ENCODE measurements at places on chromosomes 4 and X.

- H3K27me3 ChIP-seq: no peaks in the 10 kb centered on the region
- no peak for DNase-seq
- no peaks in the 10 kb centered on the region for H3K4me1 ChIP-seq
- H3K36me3 ChIP-seq: no peaks in the 10 kb centered on the region
These were observed 155.7 kb upstream of the SLIT2 start for GRCh38 chr4:20095805-20096541.

GRCh38 chr4:100555611-100556337 lies 38.0 kb upstream of the EMCN start:
- H3K27me3 ChIP-seq: peaks cover 9% of the 10 kb centered on the region
- no peaks in the 10 kb centered on the region for H3K4me1 ChIP-seq
- H3K4me3 ChIP-seq: no peak overlapping the region
- no peak overlapping the region for H3K27ac ChIP-seq
- DNase-seq: no peak

GRCh38 chrX:6187256-6187655 lies 41.4 kb downstream of the NLGN4X start:
- H3K36me3 ChIP-seq: no peaks in the 10 kb centered on the region
- no peak overlapping the region for H3K4me3 ChIP-seq
- no peak overlapping the region for H3K27ac ChIP-seq
- no peaks in the 10 kb centered on the region for H3K27me3 ChIP-seq
- DNase-seq: no peak

GRCh38 chr4:7059662-7060061 lies 8.2 kb downstream of the GRPEL1 start:
- DNase-seq: no peak
- H3K36me3 ChIP-seq: peaks cover 43% of the 10 kb centered on the region
- H3K4me1 ChIP-seq: peaks cover 14% of the 10 kb centered on the region
- H3K27ac ChIP-seq: no peak overlapping the region
- H3K27me3 ChIP-seq: no peaks in the 10 kb centered on the region

GRCh38 chrX:72477781-72478181 lies 94.9 kb downstream of the HDAC8 start:
- H3K4me3 ChIP-seq: no peak overlapping the region
- H3K4me1 ChIP-seq: no peaks in the 10 kb centered on the region
- H3K36me3 ChIP-seq: peaks cover 8% of the 10 kb centered on the region
- H3K27me3 ChIP-seq: no peaks in the 10 kb centered on the region
- H3K27ac ChIP-seq: no peak overlapping the region
- no peak for DNase-seq

- H3K27ac ChIP-seq: no peak overlapping the region
- peaks cover 24% of the 10 kb centered on the region for H3K4me1 ChIP-seq
- no peaks in the 10 kb centered on the region for H3K27me3 ChIP-seq
- H3K36me3 ChIP-seq: no peaks in the 10 kb centered on the region
- no peak for DNase-seq
These were observed 24.3 kb downstream of the AWAT2 start for GRCh38 chrX:70025464-70025863.

DNA sequence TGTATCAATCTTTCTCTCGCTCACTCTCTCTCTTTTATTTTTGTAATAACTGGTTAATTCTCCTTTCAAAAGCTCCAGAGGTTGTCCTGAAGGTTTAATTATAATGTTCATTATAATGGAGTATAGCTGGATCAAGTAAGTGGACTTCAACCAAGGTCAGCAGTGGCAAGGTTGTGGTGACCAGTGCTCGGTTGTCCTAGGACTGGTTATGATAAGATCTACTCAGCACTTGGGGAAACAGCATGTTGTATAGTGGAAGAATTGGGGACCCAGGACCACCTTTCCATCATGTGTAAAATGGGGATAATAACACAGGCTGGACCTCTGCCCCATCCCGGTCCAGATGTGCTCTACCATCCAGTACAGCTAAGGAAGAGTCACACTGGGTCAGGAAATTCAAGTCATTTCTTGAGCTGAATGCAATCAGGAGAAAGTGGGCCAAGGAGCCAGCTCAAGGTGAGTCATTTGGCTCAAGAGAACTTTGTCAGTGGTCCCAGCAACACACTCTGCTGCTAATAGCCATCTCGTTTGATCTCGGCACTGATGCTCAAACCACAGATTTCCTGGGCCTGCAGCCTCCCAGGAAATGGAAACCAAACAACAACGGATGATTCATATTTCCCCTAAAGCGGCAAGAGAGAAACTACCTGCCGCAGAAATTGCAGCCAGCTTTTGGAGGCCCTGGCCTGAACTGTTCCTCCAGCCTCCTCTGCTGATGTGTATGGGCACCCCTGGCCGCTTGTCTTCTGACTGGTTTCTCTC lies 123.6 kb upstream of the RBPJ start:
- no peaks in the 10 kb centered on the region for H3K36me3 ChIP-seq
- DNase-seq: peak; percentile 88
- peak overlapping the region; percentile 55 for H3K4me3 ChIP-seq
- peaks cover 71% of the 10 kb centered on the region for H3K4me1 ChIP-seq
- H3K27ac ChIP-seq: peak overlapping the region; percentile 86
- H3K27me3 ChIP-seq: peaks cover 1% of the 10 kb centered on the region

- no peaks in the 10 kb centered on the region for H3K36me3 ChIP-seq
- no peaks in the 10 kb centered on the region for H3K4me1 ChIP-seq
- no peak overlapping the region for H3K4me3 ChIP-seq
- H3K27ac ChIP-seq: no peak overlapping the region
- DNase-seq: no peak
These were observed 78.8 kb upstream of the PLAC1 start for GRCh38 chrX:134737061-134737460.

DNA sequence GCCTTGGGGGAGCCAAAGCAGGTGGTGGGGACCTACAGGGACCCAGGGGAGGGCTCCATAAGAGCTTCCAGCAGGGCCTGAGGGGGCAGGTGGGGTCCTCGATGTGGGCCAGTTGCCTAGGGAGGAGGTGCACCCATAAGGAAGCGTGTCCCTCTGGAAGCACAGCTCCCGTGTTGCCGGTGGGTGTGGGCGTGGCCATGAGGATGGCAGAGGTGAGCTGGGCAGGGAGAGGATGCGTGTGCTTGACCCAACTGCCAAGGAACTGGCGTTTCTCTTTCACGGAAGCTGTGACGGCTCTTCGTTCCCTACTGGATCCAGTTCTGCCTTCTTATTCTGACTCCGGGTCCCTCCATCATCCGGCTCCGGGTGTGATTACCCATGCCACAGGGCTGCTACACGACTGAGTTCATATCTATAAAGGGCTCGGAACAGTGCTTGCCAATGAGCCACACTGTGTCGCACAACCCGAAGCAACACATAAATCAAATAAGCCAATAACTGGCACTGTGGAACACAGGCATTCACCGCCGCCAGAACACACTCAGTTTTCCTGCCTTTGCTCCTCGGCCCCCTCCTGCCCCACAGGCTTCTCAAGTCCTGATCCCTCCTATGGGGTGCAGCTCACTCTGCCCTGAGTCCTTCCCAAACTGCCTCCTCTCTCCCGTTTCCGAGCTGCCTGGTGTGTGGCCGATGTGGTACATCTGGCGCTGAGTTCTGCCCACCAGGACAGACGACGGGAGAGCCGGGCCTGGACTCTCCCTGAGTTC lies 35.5 kb downstream of the RNF212 start:
- H3K27ac ChIP-seq: no peak overlapping the region
- H3K36me3 ChIP-seq: no peaks in the 10 kb centered on the region
- DNase-seq: no peak

DNA sequence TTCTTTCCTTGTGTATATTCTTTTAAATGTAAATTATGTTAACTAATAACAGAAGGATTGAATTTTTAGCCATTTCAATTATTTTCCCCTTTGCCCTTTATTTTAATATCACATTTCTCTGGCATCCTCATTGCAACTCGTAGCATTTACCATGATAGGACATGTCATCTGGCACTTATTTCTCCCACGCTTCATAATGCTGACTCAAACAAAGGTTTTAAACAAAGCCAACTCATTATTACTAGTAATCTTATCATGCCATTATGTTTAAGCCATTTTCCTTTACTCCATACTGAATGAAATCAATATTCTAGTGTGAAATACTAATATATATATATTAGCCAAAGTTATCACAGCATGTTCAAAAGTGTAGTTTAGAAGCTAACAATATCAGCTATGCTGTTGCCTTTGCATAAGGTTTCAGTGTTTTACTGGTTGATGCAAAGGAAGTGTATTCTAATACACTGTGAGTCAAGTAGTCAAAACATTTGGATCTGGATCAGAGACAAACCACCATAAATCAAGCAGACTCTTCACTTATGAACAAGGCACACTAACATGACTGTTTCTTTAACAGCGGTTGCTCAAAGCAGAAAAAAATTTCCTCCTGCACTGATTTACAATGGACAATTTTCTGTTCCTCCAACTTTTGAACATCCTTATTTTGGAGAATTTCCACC lies 281.6 kb downstream of the SLC7A11 start:
- H3K36me3 ChIP-seq: no peaks in the 10 kb centered on the region
- DNase-seq: no peak
- no peak overlapping the region for H3K27ac ChIP-seq
- no peak overlapping the region for H3K4me3 ChIP-seq
- H3K4me1 ChIP-seq: no peaks in the 10 kb centered on the region

GRCh38 chr4:139959396-139959795 lies 194.6 kb downstream of the MAML3 start:
- no peak overlapping the region for H3K4me3 ChIP-seq
- peaks cover 4% of the 10 kb centered on the region for H3K27me3 ChIP-seq
- no peaks in the 10 kb centered on the region for H3K36me3 ChIP-seq

DNA sequence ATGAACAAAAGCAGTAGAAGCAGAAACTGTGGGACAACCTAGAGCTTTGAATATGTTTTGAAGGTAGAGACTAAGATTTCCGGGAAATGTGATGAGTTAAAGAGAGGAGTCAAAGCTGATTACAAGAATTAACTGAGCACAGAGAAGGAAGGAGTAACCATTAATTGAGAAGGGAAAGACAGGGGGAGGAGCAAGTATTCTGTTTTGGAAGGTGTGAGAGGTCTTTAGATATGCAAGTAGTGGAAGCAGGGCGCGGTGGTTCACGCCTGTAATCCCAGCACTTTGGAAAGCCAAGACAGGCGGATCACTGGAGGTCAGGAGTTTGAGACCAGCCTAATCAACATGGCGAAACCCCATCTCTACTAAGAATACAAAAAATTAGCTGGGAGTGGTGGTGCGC lies 171.5 kb downstream of the FSTL5 start:
- no peak overlapping the region for H3K4me3 ChIP-seq
- no peaks in the 10 kb centered on the region for H3K27me3 ChIP-seq
- no peak for DNase-seq
- H3K36me3 ChIP-seq: no peaks in the 10 kb centered on the region

DNA sequence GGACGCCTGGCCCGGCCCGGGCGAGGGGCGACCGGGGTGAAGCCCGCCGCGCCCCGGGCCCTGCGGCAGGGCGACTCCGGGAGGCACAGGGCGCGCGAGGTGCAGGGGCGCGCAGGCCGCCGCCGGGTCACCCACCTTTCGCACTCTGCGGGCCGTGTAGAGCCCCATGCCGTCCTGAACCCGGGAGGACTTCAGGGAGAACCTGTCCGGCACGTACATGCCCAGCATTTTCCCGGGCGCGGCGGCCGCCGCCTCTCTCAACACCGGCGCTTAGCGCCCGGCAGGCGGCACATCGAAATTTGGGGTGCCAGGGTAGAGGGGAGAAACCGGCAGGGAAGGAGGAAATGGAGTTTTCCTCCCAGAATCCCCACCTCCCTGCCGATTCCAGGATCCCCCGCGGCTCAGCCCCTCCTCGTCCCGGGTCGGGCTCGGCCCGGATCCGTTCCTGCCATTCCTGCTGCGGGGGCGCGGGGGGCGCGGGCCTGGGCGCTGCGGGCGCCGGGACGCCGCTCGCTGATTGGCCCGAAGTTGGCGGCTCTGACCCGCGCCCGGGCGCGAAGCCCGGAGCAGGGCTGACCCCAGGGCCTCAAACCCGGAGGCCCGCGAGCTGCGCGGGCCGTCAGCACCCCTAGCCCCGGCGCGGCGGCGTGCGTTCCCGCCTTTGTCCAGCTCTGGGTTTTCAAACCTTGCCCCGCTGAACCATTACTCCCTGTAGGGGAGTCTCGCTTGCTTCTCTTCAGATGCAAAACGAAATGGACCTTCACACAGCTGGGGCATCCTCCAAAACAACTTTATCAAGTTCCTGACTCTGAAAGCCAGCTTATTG lies at the start of gene PRDM5:
PRDM5 (minus strand) TSS at position 346 of the 826 bp plus-strand sequence; CDS start at position 228, 118 bp downstream.
- H3K4me1 ChIP-seq: peaks cover 8% of the 10 kb centered on the region
- H3K27ac ChIP-seq: no peak within 1 kb of the TSS
- H3K27me3 ChIP-seq: peaks cover 36% of the 10 kb centered on the region
- no peaks in the 10 kb centered on the region for H3K36me3 ChIP-seq
- H3K4me3 ChIP-seq: peak within 1 kb of the TSS; percentile 77

GRCh38 chr4:41363384-41363981 lies 106.8 kb downstream of the UCHL1 start:
- H3K27ac ChIP-seq: no peak overlapping the region
- H3K27me3 ChIP-seq: peaks cover 38% of the 10 kb centered on the region

GRCh38 chrX:40807384-40807783 lies 72.0 kb upstream of the MED14 start:
- H3K27ac ChIP-seq: no peak overlapping the region
- H3K4me1 ChIP-seq: peaks cover 6% of the 10 kb centered on the region
- H3K36me3 ChIP-seq: no peaks in the 10 kb centered on the region
- H3K27me3 ChIP-seq: no peaks in the 10 kb centered on the region

GRCh38 chrX:39974270-39974669 lies 123.5 kb downstream of the BCOR start:
- no peak overlapping the region for H3K27ac ChIP-seq
- no peak overlapping the region for H3K4me3 ChIP-seq

- H3K4me1 ChIP-seq: peaks cover 4% of the 10 kb centered on the region
- no peak for DNase-seq
- peaks cover 74% of the 10 kb centered on the region for H3K36me3 ChIP-seq
These were observed 47.2 kb downstream of the BCOR start for GRCh38 chrX:40050532-40050931.

DNA sequence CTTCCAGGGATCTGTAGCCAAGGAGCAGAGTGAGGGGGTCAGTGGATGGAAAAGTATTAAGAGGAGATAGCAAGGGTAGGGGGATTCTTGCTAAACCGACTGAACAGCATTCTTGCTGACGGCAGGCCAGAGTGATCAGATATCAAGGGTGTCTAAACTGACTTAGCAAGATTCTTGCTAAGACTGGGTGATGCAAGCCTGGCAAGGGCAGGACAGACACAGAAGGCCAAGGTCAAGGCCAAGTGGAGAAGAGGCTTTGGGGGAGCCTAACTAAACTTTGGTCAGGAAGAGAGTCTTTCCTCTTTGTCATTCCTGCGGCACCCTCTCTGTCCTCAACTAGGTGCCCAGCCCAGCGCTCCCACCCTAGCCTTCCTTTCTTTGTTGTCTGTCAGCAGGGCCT lies 799 bp downstream of the XPNPEP2 start:
- H3K36me3 ChIP-seq: no peaks in the 10 kb centered on the region
- no peaks in the 10 kb centered on the region for H3K27me3 ChIP-seq
- peaks cover 33% of the 10 kb centered on the region for H3K4me1 ChIP-seq
- no peak overlapping the region for H3K4me3 ChIP-seq

- no peaks in the 10 kb centered on the region for H3K36me3 ChIP-seq
- no peak overlapping the region for H3K27ac ChIP-seq
- peak overlapping the region; percentile 23 for H3K4me3 ChIP-seq
- H3K27me3 ChIP-seq: peaks cover 21% of the 10 kb centered on the region
- peaks cover 3% of the 10 kb centered on the region for H3K4me1 ChIP-seq
These were observed 1.7 kb downstream of the FGD1 start for GRCh38 chrX:54494166-54494988.

Data from activated CD4-positive, alpha-beta memory T cell treated with anti-CD3 and anti-CD28 coated beads for 36 hours (primary cell).